Non-pigmented ciliary epithelial cell (primary cell): ENCODE measurements at places on chromosomes 16 and 17.

DNA sequence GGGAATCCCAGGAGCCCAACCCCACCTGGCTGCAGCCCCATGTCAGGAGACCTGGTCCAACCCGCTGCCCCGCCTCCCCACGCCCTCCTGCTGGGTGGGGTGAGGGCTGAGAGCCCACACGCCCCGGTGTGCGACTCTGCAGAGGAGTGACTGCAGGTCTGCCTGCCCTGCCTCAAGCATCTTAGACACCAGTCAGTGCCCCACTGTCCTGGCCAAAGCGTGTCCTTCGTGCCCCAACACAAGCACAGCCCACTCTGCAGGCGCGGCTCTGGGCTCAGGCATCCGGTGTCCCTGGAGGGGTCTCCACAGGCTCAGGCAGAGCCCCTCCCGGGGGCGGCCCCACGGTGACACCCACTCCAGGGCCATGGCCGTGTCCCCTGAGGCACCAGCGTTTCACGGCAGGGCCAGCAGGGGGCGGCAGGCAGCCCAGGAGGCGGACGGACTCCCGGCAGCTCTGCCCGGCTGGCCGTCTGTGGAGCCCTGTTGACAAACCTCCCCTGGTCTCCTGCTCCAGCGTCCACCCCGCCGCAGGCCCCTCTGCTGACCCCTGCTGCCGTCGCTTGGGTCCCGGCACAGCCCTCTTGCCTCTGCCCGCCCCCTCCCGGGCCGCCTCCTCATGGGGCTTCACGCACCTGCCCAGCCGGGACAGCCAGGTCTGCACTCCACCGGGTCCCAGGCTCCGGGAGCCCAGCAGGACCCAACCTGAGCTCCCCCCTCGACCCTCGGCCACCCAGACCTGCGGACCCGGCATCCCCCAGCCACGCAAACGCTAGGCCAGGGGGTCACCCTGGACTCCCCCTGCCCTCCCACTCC is 8.6 kb upstream of the UBE2I start:
- no peak for DNase-seq

- DNase-seq: no peak
Measured at GRCh38 chr17:27879987-27880608, 13.1 kb downstream of the LYRM9 start.

- no peak for DNase-seq
Measured at GRCh38 chr17:64773836-64774761, 112.0 kb upstream of the SMURF2 start.

DNA sequence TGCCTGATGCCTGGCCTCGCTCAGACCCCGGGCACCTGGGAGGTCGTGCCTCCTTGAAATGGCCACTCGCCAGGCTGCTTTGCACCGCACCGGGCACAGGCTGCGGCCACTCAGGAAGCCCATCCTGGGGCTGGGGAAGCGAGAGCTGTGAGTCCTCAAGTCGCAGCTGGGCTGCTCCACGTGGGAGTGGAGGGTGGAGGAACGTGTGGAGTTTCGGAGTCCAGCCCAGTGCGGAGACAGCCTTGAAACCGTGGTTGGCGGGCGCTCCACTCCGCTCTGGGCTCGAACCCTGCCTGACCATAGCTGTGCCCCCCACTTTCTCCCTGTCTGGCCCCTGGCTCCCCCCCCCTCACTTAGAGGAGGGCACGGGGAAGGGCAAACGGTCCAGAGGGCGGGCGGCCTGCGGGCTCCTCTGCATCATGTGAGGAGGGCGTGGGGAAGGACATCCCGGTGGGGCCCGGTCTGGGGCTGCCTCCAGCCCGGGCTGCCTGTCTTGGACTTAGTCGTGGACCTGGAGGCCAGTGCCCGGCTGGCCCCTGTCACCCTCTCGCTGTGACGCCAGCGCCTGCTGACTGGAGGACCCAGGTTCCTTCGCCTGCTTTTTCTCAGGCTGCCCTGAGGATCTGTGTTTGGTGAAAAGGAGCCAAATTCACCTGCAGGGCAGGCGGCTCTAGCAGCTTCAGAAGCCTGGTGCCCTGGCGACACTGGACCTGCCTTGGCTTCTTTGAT is 2.5 kb downstream of the UBE2I start:
- DNase-seq: no peak

GRCh38 chr17:16286009-16286946 is 67.0 kb downstream of the CENPV start:
- peak; percentile 97 for DNase-seq

DNA sequence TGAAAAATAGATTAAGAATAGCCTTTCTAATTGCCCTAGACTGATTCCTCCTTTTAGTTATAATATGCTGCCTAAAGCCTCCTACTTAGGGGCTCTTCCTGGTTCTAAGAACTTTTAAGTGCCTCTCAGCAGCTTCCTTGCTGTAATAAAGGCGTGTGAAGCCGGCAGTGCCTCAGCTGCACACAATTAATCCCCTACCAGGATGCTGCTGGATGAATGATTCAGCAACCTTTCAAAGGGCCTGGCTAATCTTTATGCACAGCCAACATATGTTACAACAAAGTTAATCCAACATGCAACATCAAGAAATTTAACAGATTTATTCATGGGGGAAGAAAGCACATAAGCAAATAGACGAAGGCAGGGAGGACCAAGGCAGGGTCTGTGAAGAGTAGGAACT is 145.2 kb downstream of the PMP22 start:
- DNase-seq: no peak

GRCh38 chr16:68263559-68264127 is 683 bp upstream of the SLC7A6 start:
- DNase-seq: no peak

GRCh38 chr17:77451245-77451893 is 310.6 kb downstream of the SEC14L1 start:
- DNase-seq: no peak

- DNase-seq: no peak
Measured at GRCh38 chr16:89863741-89864526, 9.5 kb upstream of the TCF25 start.

DNA sequence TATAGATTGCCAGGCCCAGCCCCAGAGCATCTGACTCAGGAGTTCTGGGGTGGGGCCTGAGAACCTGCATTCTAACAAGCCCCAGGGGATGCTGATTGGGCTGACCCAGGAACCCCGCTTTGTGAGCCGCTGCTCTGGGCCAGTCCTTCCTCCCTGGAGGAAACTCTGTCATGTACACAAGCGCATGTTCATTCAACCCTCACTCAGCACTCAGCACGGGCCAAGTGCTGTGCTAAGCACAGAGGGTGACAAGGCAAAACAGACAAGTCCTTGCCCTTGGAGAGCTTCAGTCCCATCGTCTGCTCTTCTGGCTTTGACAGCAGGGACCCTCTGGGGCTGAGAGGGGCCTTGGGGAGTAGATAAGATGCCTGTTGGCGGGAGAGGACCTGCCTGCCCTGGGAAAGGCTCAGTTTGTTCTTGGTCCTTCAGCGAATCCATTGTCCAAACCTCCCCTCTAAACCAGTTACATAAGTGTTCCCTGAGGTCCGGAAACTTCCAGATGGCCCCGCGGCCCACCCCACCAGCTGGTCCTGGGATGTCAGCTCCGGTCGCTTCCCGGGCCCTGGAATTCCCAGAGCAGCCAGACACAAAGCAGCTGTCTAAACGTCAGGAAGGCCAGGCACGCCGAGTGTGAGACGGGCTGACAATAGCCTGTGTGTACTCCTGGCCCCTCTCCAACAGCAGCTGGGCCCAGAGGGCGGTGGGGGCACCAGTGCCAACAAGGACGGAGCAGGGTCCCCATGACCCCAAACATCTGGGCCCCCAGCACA is 88.8 kb downstream of the ZDHHC7 start:
- DNase-seq: no peak
